ENCODE measurements at places on chromosomes 5 and 9.

DNA sequence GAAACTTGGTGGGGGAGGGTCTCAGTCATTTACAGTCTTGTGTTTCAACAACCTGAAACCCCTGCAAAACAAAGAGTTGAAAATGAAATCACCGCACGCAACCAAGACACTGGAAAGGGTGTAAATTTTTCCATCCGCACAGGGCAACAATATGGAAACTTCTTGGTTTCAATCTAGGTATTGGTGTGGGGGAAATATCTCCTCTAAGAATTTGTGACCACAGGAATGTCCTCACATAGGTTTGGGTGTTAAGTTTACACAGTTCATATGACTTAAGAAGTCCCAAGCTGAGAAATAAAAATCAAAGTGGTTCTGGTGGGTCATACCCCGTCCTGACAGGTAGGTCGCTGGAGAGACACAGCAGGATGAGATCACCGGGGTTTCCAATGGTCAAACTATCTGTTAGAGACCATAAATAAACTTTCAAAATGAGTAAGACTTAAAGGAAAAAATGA, 51.9 kb upstream of the PIP5K1B start:
- no peak for DNase-seq

DNA sequence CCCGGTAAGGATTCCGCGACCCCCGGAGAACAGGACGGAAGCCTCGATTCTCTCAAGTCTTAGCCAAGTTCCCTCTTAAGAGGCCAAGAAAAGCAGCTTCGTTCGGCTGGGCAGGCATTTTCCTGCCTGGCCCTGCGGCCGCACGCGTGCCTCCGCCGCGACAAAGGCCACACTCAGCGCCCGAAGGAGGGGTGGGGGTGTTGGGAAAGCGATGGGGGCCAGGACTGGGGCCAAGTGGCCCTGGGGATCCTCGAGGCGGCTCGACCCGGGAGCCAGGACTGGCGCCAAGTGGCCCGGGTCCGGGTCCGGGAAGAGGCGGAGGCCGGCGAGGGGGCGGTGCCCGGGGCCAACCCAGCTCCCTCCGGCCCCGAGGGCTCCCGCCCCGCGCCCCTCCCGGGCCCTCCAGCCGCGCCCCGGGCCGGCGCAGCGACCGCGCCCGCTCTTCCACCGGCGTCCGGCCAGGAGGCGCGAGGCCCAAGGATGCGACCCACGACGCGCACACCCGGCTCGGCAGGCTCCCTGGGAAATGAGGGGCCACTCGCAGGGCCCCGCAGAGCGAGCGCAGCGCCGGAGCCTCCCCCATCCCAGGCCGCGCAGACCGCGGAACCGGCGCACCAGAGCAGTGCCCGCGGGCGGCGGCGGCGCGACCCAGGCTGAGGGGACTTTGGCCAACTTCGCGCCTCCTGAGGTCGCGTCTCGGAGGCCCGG, 756 bp downstream of the VAV2 start:
- DNase-seq: no peak

GRCh38 chr5:65418661-65419060, 63.1 kb downstream of the ADAMTS6 start:
- no peak for DNase-seq

- no peak for DNase-seq
Observed at GRCh38 chr9:121731919-121732318, 80.5 kb downstream of the DAB2IP start.

GRCh38 chr9:89595646-89596045, 9.2 kb upstream of the GADD45G start:
- DNase-seq: no peak

GRCh38 chr9:71042448-71042990, 78.9 kb downstream of the TRPM3 start:
- no peak for DNase-seq

DNA sequence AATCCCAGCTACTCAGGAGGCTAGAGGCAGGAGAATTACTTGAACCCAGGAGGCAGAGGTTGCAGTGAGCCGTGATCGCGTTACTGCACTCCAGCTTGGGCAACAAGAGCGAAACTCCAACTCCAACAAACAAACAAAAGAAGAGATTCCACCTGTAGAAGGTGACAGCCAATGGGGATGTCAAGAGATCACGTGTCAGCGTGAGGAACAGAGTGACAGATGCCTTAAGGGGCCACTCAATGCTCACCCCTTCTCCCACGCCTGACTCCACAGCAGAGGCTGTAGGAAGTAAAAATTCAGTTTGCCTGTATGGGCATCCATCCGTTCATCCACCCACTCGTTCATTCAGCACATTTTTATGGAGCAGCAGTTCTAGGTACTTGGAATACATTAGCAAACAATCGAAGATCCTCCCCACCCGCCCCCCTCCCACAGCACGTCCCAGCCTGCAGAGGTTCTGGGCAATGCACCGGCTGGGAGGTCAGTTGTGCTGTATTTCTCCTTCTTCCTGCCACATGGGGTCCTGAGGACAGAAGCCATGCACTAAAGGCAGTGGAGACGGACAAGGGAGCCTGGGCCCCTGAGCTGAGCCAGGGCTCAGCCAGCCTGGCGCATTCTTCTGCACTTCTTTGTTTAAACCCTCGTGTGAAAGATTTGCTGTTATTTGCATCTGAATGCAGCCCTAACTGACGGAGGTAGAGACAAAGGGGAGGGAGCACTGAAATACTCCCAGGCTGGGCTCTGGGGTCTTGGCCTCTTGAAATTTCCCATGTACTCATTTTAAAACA, 11.3 kb upstream of the RNF130 start:
- DNase-seq: no peak

DNA sequence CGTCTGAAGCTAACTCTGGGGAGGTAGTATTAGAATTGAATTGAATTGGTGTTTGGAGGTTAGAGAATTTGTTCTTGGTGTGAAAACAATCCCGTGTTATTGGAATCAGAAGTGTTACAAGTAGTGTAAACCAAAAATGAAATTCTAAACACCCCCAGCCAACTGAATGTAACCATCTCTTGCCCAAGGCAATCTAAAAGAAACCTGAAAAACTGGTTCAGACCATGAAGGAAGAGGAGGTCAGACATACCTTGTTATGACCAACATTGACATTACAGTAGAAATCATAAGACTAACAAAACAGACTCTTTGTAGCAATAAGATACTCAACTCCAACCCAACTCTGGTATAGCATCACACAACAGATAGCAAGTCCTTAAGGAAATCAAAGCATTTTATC, 159.0 kb downstream of the TUSC1 start:
- DNase-seq: no peak

- no peak for DNase-seq
Observed at GRCh38 chr9:91119679-91120078, 242.0 kb downstream of the AUH start.

- DNase-seq: no peak
Observed at GRCh38 chr5:124912638-124913328, 166.3 kb upstream of the ZNF608 start.

DNA sequence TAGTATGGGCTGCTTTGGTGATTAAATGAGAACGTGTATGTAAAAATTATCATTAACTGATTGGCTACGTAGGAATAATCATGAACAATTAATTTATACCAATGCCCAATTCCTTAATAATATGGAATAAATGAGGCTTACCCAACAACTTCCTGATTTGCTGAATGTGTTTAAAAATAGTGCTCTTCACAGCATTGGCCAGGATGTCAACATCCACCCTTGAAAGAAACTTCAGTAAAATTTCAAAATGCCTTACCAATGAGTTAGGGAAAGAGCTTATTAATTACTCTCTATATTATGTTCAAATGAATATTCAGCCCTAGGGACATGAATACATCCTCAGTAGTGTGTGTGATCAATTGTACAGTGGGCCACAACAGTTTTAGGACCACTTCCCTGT, 401.4 kb downstream of the PSAT1 start:
- DNase-seq: no peak

DNA sequence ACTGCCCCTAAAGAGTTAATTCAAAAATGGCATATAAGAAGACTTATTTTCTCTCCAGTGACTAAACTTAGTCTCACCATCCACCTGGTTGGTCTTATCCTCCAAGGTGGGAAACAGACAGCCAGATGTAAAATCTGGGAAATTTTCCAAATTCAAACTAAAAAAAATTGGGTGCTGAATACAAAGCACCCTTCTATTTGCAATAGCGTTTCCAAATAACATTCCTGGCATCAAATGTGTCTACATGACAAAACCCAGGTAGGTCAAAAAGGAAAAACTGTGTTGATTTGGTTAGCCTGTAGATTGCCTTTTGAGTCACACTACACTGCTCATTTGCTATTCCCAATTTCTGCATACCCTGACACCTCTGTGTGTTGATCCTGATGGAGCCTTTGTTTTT, 252.2 kb downstream of the NR2F1-AS1 start:
- DNase-seq: no peak

Data from RCC 7860 (cell line).